ENCODE measurements at places on chromosomes 2 and 18. TPM values are rescaled to one million over a fixed set of nuclear protein-coding genes. Genes with fewer than 3 reads are reported as not detected.

ADRA2B gene
- 0.60 TPM for polyA plus RNA-seq

GRCh38 chr2:183505911-183506310, 381.7 kb downstream of the NUP35 start:
- no peak for DNase-seq

AGXT gene
- polyA plus RNA-seq = 0.12 TPM

- no peak for DNase-seq
Observed at GRCh38 chr18:8982416-8983183, 119.9 kb upstream of the NDUFV2 start.

DNA sequence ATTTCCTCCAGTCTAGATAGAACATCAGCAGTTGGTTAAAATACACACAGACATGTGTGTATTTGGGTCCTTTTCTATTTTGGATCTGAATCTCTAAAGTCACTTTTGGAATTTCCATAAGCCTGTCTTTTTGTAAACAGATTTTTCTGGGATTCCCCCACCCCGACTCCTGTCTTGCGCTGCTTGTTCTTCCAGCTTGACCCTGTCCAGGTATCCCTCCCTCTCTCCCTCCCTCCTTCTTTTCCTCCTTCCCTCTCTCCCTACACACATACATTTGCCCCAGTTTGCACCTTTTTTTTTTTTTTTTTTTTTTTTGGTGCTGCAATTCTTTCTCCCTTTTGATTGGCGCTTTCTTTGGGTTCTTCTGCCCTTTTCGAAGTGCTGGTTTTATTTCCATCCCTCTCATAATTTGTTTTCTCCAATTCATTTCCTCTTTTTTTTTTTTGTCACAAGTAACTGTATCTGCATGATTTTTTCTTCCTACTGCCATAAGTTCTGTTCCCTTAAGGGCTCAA, 114.8 kb upstream of the SERTAD2 start:
- no peak for DNase-seq

GRCh38 chr2:114108249-114108648, 218.4 kb downstream of the ACTR3 start:
- no peak for DNase-seq

DNA sequence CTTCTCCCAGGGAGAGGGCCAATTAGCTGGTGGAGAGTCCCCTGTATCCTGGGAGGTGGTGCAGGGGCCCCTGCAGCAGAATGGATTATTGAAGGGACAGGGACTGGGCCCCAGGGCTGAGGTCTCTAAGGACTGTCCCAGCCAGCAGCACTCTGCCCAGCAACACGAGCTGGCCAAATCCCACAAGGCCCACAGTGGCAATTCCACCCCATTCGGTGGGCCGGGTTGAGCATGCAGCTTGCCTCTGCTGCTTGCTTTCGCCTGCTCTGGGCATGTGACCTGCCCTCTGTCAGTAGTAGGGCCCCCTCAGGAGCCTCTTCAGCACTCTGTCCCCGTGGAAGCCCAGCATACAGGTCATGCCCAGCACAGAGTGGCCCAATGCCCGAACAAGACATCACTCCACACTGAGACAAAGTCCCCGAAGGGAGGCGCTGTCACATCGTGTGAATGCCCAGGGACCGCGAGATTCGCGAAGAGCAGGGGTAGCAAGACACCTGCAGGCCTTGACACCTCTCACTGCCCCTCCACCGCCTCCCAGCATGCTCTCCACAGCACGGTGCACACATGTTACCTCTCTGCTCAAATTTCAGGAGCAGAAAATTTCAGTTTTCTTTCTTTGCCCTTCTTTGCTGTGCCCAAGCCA, 65.4 kb downstream of the CRACDL start:
- DNase-seq = no peak

DNA sequence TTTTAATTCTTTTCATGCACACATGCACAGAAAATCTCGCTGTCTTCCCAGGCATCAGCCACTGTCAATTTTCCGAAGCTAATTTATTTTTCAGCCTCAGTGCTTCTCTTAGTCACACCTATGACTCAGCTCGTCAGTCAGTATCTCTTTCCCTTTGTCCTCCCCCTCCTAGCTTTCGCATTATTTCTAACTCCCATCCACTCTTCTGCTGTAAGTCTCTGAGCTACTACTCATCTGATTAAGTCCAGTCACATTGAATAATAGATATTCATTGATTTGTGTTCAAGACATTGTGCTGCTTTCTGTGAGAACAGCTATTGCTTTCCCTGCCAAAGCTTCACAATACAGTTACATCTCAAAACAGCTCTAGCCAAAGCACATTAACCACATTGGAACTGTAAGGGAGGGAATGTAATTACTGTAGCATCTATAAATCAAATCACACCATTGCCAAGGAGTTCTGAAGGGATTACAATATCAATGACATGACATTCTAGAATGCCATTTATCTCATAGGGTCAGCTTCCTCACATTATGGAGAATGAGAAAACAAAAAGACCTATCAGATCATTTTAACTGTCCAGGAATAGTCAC, 89.4 kb downstream of the SCN3A start:
- no peak for DNase-seq

GRCh38 chr2:221465776-221466175, 106.3 kb downstream of the EPHA4 start:
- DNase-seq = no peak

SOWAHC gene
- polyA plus RNA-seq = 10.2 TPM

GLI2 gene
- polyA plus RNA-seq = 23.1 TPM

DNA sequence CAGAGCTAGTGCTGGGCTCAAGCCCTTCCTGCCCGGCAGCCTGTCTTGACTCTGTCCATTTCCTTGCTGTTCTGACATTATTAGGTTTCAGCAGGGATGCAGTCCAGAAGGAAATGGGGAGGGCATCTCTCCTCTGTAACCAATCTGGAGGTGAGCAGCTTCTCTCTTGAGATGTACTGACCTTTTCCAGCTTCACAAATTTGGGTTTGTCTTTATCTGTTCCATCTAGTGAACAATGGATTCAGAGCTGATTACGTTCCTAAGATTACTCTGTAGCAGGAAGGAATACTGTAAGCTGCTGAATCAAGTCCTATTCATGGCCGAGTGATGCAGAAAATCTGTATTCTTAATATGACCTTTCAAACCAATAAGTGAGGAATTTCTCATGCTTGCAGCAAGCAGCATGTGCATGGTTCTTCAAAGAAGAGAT, 11.0 kb downstream of the PLA2R1 start:
- no peak for DNase-seq

GRCh38 chr2:198913394-198914152, 544.2 kb downstream of the SATB2 start:
- DNase-seq = no peak

DNA sequence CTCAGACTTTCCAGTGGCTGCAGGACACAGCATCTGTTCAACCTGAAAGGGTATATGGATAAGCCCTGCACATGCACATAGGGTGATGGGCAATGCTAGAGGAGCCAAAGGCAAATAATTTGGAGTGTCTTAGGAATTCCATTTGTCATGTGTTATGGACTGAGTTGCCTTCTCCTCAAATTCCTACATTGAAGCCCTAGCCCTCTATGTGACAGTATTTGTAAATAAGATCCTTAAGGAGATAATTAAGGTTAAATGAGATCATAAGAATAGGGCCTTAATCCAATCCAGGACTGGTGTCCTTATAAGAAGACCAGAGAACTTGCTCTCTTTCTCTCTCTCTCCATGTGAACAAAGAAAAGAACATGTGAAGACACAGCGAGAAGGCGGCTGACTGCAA, 42.9 kb upstream of the CREG2 start:
- DNase-seq = no peak

DNA sequence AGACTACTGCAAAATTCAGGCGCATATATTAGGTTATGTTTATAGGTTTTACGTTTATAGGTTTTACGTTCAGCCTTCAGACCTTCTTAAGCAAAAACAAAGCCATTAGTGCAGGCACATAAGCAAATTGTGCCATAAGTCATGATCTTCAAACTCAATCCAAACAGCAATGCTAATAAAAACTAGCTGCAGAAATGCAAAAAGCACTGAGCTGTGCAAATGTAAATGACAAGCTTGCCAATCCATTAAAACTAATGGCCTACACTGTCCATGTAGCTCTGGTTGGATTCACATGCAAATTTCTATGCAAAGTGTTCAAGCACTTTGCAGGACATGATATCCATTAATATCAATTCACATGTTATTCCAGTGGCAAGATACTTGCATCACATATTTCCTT, 50.9 kb downstream of the LRPPRC start:
- no peak for DNase-seq

Data from right lung (tissue), 10 donors.